ENCODE measurements at places on chromosomes 11 and 22.

DNA sequence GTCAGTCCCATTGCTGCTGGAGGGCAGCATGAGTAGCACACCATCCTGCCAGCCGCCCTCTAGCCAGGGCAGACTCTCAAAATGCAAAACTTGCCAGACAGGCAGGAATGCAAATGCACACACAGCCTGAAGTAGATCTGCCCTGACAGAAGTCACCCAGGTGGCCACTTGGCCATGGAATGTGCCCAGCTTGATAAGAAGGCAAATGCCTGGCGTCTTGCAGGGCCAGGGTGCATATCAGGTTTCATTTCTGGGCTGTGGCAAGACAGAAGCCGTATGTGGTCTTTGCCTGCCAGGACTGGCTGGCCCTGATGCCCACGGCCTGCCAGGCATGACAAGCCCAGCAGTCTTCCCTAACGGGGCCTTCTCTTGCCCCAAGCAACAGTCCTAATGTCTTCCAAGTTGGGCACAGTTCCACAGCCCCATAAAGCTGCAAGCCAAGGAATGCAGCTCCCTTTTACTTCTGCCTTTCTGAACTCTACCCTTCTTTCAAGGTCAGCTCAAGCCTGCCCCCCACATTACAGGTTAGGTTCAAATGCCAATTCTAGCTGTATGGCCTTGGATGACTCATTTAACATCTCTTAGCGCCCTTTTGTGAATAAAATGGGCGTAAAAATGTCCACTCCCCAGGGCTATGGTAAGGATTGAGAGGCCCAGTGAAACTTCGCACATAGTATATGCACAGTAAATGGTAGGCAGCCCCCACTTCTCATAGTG is 29.7 kb downstream of the POU2AF3 start:
- DNase-seq, result no peak

DNA sequence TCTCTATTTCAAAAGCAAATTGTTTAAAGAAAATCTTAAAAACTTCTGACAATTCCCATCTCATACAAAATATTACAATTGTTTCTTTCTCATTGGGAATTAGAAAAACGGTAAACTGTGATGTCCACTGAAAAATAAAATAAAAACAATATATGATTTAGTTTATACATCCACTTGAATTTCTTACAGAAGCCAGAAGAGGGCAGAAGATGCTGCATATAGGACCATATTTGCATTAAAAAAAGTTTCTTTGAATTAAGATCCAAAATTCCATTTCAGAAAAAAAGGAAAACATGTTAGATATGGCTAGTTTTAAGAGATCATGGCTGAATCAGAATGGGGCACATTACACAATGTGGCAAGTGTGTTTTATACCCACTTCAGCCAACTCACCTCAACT is 39.3 kb upstream of the LRRC4C start:
- no peak for DNase-seq

- peak; percentile 37 for DNase-seq
Measured at GRCh38 chr22:45284705-45285262, at the start of gene UPK3A. Gene UPK3A, plus strand, starts transcription at chr22:45284949. Its CDS starts 65 bp downstream, at chr22:45285014.

- no peak for DNase-seq
Measured at GRCh38 chr22:33557836-33558235, 362.4 kb downstream of the LARGE1 start.

GRCh38 chr11:28100665-28101064 is 7.3 kb downstream of the KIF18A start:
- no peak for DNase-seq

GRCh38 chr11:34653851-34654482 is 33.1 kb downstream of the EHF start:
- DNase-seq, result no peak

GRCh38 chr11:66857234-66857926 is 516 bp downstream of the LRFN4 start:
- DNase-seq, result no peak

DNA sequence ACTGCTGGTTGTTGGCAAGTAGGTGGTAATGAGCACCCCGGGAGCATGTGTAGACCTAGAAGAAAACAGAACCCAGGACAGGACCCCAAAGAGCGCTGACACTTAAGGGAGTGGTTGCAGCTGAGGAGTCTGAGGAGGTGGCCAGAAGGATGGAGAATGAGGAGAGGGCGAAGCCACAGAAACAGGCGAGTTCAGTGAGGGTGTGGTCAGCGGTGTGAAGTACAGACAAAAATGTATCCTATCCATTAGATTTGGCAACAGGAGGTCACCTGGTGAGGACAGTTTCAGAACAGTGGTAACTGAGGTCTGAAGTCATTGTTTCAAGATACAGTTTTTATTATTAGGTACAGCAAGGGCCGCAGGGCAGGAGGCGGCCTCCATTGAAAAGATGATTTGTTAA is 8.6 kb upstream of the THY1 start:
- no peak for DNase-seq

- DNase-seq, result no peak
Measured at GRCh38 chr11:27291954-27292636, 70.9 kb downstream of the CCDC34 start.

DNA sequence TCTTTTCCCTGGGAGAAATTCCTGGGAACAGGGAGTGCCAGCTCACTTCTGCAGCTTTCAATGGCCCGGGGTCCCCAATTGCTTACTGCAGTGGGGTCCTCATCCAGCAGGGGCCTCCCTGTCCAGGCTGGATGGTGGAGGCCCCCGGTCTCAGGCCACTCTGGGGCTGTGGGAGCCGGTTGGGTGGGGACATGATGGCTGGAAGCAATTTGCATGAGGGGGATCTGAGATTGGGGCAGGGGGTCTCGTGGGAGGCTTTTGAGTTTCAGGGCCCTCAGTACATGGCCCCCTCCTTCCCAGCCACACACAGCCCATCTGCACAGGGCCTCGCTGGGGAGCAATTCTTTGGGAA is 25.2 kb downstream of the MRGPRD start:
- no peak for DNase-seq

DNA sequence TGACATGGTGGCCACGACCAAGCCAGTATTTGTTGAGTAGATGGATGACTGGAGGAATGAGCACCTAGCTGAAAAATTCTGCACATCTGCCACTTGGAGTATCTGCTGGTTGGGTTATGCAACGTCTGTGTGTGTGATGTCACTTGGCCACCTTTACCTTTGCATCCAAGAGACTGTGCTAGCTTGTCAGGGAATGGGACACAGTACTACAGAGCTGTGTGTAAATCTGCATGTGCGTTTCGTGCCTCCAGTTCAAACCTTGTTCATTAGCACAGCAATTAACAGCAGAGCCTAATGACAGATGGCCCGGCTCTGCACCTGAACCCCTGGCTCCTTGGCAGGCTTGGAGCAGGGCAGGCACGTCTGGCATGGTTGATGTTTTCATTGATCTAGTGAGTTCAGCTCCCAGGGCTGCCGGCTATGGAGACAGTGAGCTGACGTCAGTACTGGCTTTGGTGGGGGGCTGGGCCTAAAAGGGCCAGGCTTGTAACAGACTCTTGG is 188.4 kb upstream of the NAV2 start:
- DNase-seq, result no peak

DNA sequence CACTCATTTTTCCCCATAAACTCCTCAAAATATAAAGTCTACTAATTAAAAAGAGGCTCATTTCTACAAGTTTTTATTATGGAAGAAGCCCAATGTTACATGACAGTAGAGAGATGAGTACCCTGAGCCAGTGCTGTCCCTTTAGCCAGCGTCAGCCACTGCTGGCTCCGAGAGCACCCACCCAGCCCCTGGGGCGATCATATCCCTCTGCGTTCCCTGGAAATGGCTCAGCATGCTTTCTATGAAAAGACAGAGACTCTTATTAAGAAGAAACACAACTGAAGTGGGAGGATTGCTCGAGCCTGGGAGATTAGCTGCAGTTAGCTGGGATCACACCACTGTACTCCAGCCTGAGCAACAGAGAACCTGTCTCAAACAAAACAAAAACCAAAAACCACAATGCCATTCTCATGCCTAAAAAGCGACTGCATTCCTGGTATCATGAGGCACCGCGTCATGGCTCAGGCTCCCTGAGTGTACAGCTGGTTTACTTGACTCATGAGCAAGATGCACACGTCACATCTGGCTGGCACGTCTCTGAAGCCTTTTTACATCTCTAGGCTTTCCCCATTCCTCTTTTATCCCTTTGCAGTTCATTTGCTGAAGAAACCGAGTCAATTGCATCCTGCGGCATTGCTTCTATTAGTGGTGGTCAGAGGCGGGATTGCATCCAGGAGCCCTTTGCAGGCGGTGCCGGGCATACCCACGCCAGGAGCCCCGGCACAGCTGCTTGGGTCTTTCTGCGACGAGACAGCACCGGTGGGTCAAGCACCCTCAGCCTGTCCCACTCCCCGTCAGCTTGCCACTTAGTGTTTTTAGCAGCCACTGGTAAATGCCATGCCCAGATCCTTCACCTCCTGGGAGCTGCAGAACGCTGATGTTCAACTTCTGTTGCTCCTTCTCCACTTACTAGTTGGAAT is 119.9 kb downstream of the CTTN start:
- no peak for DNase-seq

GRCh38 chr11:123202155-123203151 is 7.4 kb upstream of the CLMP start:
- no peak for DNase-seq

- DNase-seq, result peak; percentile 38
Measured at GRCh38 chr11:119000906-119001305, 3.0 kb downstream of the CENATAC start.

DNA sequence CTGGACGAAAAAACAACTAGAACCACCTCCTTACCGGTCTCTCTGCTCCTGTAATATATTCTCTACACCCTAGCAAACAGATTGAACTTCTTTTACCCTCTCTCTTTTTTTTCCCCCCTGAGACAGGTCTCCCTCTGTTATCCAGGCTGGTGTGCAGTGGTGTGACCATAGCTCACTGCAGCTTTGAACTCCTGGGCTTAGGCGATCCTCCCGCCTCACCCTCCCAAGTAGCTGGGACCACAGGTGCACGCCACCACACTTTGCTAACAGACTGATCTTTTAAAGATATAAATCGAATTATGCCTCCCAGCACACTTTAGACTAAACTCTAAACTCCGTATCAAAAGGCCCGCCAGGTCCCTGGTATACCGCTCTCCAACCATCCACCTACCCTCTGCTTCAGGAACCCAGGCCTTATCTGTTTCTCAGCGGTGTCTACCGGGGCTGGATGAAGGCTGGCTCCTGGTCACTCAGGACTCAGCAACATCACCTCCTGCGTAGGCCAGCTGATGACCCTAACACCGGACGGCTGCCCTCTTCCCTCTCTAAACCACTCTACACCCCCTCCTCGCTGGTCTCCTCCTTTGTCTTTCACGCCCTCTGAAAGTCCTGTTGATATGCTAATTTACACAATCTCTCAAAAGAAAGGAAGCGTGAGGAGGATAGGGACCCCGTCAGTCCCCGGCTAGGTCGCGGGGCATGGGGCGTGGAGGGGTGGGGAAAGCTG is 745 bp downstream of the C22orf39 start:
- no peak for DNase-seq

- DNase-seq, result no peak
Measured at GRCh38 chr22:42284202-42284591, 13.7 kb upstream of the TCF20 start.

DNA sequence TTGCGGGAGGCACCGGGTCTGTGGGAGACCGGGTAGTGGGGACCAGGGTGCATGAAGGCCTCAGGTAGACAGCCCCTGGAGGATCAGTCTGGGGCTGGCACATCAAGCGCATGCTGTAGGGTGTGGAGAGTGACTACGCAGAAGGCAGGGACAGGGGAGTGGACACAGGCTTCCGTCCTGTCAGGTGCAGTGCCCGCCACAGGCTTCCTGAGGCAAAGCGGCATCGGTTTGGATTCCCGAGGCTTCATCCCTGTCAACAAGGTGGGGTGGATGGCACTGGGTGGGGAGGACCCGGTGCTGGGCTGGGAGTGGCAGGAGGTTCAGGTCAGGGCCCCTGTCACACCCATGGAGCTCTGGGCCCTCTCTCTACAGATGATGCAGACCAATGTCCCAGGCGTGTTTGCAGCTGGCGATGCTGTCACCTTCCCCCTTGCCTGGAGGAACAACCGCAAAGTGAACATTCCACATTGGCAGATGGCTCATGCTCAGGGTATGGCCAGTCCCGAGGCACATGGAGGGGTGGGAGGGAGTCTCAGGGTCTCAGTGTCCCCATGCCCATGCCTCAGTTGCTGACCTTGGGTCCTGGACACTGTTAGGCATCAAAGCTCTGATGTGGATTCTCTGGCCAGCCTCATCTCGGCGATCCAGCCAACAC is 4.5 kb upstream of the LZTR1 start:
- no peak for DNase-seq

DNA sequence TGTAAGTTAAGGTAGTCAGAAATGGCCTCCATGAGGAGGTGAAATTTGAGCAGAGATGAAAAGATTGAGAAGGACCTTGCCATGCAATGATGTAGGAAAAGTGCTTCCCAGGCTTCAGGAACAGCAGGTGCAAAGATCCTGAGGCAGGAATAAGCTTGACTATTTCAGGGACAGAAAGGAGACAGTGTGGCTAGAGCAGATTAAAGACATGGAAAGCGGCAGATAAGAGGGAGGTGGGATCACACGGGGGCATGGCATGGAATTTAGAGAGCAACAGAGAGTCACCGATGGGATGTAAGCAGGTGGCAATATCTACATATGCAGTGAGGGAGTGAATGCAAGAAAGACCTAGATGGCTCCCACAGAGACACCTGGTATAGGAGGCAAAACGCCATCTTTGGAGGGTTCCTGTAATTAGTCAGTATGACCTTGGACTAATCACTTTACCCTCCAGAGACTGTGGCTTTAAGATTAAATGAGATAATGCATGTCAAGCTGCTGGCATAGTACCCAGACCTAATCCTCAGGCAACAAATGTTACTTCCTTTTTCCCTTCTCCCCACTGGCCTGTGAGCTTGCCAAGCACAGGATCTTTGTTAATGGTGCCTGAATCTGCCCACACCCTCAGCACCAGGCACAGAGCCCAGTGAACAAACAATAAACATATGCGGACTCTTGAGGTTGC is 24.6 kb upstream of the ACER3 start:
- peak; percentile 82 for DNase-seq

GRCh38 chr11:123183391-123184099 is 11.5 kb downstream of the CLMP start:
- DNase-seq, result no peak

DNA sequence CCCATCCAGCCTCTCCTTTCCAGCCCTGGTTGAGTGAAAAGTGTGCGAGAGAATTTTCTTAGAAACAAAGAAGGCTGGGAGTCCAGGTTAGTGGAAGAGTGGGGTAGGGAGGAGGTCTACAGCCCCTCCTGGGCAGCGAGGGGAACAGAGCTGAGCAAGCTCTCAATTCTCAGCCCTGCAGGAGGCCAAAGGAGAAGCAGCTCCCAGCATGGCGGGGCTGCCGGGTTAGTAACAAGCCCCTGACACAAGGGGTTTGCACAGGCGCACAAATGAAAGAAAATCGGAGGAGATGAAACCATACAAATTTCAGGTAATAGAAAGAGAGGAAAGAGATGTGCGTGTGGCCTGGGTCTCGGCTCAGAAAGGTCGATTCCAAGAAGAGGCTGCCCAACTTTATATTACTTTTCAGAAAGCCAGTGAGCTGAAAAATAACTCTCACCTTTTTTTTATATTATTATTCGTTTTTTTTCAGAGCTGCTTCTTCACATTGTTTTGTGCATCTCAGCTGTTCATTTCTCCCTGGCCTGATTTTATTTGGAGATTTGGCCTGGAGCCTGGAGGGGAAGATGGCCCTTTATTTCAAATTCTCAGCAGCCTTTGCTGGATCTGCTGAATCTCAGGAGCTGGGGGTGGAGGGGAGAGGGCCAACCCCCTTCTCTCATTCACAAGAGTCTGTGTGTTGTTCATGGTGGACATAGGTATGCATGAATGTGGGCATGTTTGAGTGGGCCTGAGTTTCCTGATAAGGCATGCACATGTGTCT is 583.2 kb downstream of the BUD13 start:
- no peak for DNase-seq
